ENCODE measurements at places on chromosomes 2 and 18.
A peak's percentile ranks its signal among the peaks of the same experiment; 100 is the strongest.

DNA sequence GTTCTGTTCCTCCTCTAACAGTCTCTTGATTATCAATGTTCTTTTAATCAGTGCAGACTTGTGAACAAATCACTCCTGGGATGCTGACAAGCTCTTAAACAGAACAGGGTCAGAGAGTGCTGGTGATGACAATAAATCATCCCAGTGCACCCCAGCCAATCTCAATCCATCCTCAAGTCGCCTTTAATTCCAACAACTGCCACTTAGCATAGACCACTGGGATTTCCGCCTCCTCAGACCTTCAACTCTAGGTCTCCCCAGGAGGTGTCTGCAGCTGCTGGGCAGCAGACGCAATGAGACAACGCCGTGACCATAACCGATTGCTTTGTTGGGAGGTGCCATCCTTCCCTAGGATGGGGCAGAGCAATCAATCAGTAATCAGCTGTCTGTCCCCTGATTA is 184.2 kb upstream of the ACAA2 start:
- DNase-seq = no peak

DNA sequence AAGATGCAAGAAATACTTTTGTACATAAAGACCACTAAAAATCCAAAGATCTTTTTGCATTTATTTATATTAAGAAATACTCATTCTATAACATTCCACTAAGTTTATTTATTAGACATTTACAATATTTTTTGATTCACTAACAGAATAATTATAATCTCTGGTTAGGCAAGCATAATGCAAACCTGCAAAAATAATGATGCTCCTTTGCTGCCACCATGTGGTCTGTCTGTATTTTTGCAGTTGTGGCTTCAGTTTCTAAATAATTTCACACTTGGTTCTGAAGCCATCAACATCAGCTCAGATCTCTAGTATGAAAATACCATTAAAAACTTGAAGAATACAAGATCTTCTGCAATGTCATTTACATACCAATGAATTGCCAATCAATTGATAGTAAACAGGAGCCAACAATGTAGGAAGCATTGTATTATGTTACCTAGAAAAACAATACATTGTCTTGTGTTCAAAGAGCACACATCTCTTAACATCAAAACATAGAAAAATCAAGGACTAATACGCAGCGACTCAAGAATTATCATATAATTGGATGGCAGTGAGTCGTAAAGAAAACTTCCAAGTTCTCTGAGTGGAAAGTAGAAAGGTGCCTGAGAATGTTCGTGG is 28.8 kb upstream of the WDR75 start:
- peak; percentile 65 for DNase-seq

GRCh38 chr2:34736482-34736881 is 1137.4 kb upstream of the FAM98A start:
- no peak for DNase-seq

DNA sequence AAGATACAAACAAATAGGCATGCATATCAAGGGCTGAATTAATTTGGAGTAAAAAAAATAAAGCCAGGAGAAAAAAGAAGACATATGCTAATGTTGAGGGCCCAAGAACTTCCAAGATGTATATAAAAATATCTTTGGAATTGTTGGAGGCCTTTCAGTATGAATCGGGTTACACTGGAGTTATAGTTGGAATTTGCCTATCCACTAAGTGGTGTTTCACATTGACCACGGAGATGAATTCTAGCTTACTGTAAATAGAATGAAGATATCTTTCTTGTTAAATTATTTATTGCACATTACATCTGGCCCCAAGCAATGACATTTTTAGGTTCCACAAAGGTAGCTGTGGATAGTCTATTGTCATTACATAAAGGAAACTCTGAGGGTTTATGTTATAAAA is 38.5 kb upstream of the TRIB2 start:
- DNase-seq = no peak

GRCh38 chr2:120678251-120678650 is 57.4 kb upstream of the GLI2 start:
- no peak for DNase-seq

DNA sequence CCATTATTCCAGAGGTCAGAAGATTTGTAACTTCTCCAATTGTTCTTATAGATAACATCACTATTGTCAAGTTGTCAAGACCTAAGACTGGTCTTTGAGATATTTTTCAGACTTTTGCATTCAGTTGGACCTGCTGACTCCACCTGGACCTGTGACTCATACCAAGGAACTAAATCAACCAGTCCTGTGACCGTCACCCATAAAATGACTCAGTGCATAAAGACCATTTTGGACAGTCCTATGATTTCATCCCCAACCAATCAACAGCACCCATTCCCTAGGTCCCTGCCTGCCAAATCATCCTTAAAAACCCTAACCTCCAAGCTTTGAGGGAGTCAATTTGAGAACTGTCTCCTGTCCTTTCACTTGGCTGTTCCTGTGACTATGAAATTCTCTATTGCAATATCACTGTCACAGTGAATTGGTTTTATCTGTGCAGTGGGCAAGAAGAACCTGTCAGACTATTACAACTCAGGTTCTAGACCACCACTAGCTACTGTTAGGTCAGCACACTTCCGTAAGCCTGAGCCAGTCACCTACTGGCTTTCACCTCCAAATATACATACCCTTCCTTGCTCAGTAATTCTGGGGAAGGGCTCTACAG is 17.1 kb downstream of the DPP4 start:
- no peak for DNase-seq

DNA sequence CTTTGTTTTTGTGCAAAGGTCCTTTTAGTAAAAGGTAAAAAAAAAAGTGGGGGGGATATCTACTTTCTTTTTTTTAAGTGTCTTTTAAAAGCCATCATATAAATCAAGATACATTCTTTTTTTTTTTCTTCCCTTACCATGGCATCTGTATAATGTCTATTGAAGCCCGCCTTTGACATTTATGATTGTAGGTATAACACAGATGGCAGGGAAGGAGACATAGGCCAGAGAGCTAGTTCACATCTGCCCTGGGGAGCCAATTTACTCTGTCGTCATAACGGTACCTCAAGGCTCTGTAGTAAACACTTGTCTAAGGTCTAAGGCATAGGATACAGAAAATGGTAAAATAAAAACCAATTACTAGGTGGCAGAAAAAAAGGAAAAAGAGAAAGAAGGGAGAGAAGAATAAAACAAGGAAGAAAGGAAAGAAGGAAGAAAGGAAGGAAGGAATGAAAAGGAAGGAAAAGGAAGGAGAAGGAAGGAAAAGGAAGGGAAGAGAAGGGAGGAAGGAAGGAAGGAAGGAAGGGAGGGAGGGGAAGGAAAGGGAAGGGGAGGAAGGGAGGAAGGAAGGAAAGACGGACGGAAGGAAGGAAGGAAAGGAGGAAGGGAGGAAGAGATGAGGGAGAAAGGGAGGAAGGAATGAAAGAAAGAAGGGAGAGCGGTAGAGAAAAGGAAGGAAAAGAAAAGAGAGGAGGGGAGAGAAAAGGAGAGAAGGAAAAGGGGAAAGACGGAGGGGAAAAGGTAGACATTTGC is 343.5 kb downstream of the RBM43 start:
- DNase-seq = no peak

DNA sequence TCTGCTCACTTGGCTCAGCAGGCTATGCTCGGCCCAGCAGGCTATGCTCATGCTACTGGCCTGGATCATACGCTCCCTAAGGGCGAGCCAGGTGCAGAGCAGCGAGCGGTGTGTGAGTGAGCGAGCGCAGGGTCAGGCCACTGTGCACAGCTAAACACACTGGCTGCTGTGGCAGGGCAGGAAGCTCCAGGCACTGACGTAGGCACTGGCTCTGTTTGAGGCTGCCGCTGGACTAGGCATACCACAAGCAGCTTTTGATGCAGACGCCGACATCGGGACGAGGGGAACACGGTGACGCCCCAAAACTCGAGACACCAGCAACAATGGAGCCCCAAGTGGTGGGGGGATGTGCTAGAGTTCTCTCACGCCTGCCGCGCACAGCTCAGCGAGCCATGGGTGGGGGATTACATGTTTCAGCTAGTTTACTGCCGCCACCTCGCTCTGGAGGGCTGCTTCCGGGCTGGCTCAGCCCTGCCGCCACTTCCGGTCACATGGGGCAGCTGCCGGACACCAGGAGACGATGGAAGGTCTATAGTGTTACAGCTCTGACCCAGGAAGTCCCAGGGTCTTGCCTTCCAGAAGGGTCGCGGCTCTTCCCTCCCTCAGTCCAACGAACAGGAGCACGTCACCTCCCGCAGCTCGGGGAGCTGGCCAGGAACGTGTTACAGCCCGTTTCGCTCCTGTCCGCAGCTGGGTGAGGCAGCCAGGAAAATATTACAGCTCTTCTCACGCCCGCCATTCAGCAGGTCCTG is 1176.9 kb upstream of the LRRTM1 start:
- DNase-seq = peak; percentile 54

- DNase-seq = peak; percentile 71
These were observed 1500.6 kb upstream of the TMEFF2 start for GRCh38 chr2:193695367-193695766.

GRCh38 chr18:46754661-46755292 is 2.1 kb downstream of the ST8SIA5 start:
- DNase-seq = peak; percentile 66

- peak; percentile 68 for DNase-seq
These were observed 45.9 kb upstream of the REG3G start for GRCh38 chr2:78979380-78980151.

GRCh38 chr2:122421775-122422174 is 666.3 kb downstream of the TSN start:
- DNase-seq = peak; percentile 23

DNA sequence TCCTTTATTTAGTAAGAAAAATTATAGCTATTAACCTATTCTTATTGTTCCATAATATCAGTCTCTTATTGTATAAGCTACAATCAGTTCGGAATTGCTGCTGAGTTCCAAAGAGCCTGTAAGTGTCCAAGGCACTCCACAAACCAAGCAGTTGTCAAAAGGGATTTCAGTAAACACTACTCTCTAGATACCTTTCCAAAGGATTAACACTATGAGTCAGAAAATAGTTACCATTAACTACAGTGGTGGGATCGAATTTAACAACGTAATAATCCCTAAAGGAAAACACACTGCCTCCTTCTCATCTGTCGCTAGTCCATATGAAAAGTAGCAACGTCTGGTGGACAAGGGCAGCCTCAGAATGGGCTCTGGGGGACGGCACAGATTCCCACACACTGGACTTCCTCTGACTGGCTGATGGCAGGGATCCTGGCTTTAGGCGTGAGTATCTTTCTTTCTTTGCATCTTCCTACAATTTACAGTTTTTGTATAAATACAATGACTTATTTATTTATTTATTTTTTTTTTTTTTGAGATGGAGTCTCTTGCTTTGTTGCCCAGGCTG is 8.8 kb downstream of the TGFBRAP1 start:
- no peak for DNase-seq

- DNase-seq = no peak
These were observed 131.9 kb downstream of the GLI2 start for GRCh38 chr2:120867290-120868241.

DNA sequence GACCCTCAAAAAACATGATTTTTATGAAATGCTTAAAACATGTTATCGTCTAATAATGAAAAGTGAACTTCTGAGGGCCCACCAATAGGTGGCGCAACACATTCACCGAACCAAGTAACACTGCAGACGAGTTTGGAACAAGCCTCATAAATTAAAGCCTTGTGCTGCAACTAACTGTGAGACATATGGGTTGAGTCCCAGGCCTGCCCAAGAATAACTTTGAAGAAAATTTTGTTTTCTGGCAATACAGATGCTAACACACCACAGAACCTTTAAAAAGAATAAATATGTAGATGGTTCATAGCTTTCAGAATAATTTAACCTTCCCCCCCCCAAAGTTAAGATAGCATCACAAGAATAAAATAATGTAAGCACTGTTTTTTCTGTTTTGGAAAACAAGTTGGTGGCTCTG is 285.9 kb downstream of the RNF144A start:
- DNase-seq = peak; percentile 74

DNA sequence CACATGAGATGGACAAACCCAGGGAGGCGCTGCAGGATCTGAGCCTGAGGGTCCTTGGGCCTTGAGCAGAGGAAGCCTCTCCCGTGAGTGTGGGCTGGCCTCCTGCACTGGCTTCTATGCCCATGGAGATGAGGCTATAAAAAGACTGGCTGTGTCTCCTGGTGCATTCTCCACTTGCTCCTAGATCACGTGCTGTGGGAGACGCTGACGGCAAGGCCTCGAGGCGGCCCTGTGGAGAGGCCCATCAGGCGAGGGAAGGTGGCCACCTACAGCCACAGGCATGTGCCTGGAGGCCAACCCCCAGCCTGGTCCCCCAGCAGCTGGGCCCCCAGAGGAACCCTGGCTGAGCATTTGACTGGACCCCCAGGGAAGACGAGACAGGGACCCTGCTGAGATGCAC is 198.9 kb downstream of the TWIST2 start:
- DNase-seq = no peak

DNA sequence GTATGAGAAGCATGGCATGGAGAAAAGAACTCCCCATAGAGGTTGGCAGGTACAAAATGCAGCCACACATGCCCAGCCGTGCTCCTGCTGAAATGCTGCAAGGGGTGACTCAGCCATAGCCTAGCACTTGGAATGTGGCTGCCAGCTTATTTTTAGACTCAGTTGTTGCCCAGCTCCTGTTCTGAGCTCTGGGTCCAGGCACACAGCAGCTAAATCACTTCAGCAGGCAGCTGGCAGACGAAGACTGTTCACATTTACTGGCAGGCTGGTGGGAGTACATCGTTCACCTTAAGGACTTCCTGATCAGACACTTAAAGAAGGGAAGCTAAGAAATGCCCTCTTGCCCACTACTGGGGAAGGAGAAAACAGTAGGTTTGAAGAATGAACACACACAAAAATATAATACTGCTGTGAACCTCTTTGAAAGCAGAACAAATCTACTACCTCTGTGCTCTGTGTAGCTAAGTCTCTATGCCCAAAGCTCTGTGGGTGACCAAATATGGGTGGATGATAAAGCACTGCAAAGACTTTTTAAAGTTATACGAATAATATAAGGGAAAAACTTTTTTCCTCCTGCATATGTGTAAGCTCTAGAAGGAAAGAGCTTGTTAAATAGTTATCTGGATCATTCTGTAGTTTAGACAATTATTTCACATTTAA is 146.1 kb downstream of the LNPK start:
- DNase-seq = no peak

DNA sequence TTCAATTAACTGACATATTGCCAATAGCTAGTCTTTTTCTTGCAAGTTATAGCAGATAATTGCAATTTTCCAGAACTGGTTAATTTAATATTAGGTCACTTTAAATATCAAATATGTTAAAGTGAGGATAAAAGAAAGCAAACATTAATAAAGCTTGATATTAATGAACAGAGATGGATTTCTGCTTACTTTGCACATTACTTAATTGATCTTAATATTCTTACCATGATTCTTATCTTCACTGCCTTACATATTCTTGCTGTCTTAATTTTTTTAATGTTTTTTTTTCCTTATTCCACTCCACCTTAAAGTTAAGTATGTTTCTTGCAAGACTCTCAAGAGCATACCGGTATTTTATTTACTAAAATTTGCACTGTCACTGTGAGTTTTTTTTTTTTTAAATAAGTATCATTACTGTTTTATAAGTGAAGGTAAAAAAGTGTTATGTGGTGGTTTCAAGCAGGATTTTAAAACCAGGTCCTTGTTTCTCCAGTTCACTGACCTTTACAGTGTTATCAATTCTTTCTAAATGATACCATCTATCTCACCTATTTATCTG is 33.9 kb downstream of the PPP3R1 start:
- DNase-seq = no peak

GRCh38 chr18:48997985-48998831 is 47.4 kb upstream of the SMAD7 start:
- DNase-seq = no peak
